ENCODE measurements at places on chromosomes 2 and 18. TPM values are rescaled to one million over a fixed set of nuclear protein-coding genes. Genes with fewer than 3 reads are reported as not detected.

- H3K4me1 ChIP-seq: no peaks in the 10 kb centered on the region
- no peak overlapping the region for H3K27ac ChIP-seq
- no peaks in the 10 kb centered on the region for H3K36me3 ChIP-seq
- peaks cover 19% of the 10 kb centered on the region for H3K27me3 ChIP-seq
- no peak overlapping the region for H3K4me3 ChIP-seq
Observed at GRCh38 chr2:121324601-121325000, 39.6 kb upstream of the TFCP2L1 start.

DNAJC5G gene
- total RNA-seq: not detected

DNA sequence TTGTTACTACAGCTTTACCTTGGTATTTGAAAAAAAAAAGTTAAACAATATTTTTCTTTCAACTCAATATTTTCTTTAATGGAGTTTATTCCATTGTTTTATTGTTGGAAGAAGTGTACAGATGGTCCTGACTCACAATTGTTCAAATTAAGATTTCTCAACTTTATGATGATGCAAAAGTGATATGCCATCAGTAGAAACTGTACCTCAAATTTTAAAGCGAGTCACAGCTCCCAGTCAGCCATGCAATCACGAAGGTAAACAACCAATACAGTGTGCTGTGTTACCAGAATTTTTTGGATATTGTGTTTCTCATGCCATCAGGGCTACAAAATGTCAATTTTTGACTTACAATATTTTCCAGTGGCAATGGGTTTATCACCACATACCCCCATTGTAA is 54.0 kb upstream of the COL5A2 start:
- no peaks in the 10 kb centered on the region for H3K27me3 ChIP-seq
- no peak for DNase-seq
- H3K27ac ChIP-seq: no peak overlapping the region
- no peaks in the 10 kb centered on the region for H3K36me3 ChIP-seq
- H3K4me3 ChIP-seq: no peak overlapping the region

- H3K4me3 ChIP-seq: no peak overlapping the region
- peak overlapping the region; percentile 3 for H3K27ac ChIP-seq
- no peaks in the 10 kb centered on the region for H3K4me1 ChIP-seq
- no peaks in the 10 kb centered on the region for H3K36me3 ChIP-seq
- DNase-seq: no peak
Observed at GRCh38 chr2:43075811-43076585, 150.4 kb downstream of the ZFP36L2 start.

- no peak overlapping the region for H3K4me3 ChIP-seq
- no peak for DNase-seq
- H3K4me1 ChIP-seq: no peaks in the 10 kb centered on the region
- H3K27me3 ChIP-seq: peaks cover 80% of the 10 kb centered on the region
Observed at GRCh38 chr2:118048401-118048800, 34.5 kb upstream of the CCDC93 start.

- H3K4me1 ChIP-seq: no peaks in the 10 kb centered on the region
- H3K36me3 ChIP-seq: no peaks in the 10 kb centered on the region
- no peak overlapping the region for H3K27ac ChIP-seq
- no peak for DNase-seq
Observed at GRCh38 chr2:176865336-176865735, 347.3 kb upstream of the HNRNPA3 start.

GRCh38 chr2:201220102-201220570 is 37.2 kb downstream of the CASP10 start:
- peaks cover 27% of the 10 kb centered on the region for H3K4me1 ChIP-seq
- H3K4me3 ChIP-seq: no peak overlapping the region
- DNase-seq: no peak
- H3K36me3 ChIP-seq: peaks cover 3% of the 10 kb centered on the region
- H3K27ac ChIP-seq: peak overlapping the region; percentile 43

Data from T-helper 17 cell (primary cell).